ENCODE measurements at places on chromosomes 11 and 22.
A peak's percentile ranks its signal among the peaks of the same experiment; 100 is the strongest.

- no peak for DNase-seq
Measured at GRCh38 chr22:27133681-27134314, 476.4 kb downstream of the MIAT start.

DNA sequence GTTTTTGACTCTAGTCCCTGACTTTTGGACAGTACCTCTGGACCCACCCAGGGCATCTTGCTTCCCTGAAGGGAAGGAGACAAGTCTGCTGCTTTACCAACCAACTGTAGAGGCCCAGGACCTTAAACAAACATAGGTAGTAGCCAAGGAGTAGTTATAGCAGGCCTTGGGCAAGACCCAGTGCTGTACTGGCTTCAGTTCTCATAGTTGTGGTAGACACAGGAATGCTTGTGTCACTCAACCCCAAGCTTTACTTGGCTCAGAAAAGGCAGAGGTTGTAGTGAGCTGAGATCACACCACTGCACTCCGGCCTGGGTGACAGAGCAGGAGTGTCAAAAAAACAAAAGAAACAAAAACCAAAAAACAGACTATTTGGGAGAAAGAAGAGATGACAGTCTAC lies 21.3 kb upstream of the OR52M1 start:
- no peak for DNase-seq

GRCh38 chr22:35785181-35785923 lies 67.7 kb downstream of the APOL5 start:
- DNase-seq = no peak

GRCh38 chr11:3920148-3920852 lies 64.8 kb downstream of the STIM1 start:
- DNase-seq = peak; percentile 46

- no peak for DNase-seq
Measured at GRCh38 chr11:47507563-47508239, 45.2 kb downstream of the CELF1 start.

- DNase-seq = no peak
Measured at GRCh38 chr11:130866831-130867230, 49.4 kb downstream of the SNX19 start.
